Right ventricle myocardium inferior (tissue), 1 donor: ENCODE measurements at places on chromosomes 2 and 18. TPM values are rescaled to one million over a fixed set of nuclear protein-coding genes. Genes with fewer than 3 reads are reported as not detected.

DNA sequence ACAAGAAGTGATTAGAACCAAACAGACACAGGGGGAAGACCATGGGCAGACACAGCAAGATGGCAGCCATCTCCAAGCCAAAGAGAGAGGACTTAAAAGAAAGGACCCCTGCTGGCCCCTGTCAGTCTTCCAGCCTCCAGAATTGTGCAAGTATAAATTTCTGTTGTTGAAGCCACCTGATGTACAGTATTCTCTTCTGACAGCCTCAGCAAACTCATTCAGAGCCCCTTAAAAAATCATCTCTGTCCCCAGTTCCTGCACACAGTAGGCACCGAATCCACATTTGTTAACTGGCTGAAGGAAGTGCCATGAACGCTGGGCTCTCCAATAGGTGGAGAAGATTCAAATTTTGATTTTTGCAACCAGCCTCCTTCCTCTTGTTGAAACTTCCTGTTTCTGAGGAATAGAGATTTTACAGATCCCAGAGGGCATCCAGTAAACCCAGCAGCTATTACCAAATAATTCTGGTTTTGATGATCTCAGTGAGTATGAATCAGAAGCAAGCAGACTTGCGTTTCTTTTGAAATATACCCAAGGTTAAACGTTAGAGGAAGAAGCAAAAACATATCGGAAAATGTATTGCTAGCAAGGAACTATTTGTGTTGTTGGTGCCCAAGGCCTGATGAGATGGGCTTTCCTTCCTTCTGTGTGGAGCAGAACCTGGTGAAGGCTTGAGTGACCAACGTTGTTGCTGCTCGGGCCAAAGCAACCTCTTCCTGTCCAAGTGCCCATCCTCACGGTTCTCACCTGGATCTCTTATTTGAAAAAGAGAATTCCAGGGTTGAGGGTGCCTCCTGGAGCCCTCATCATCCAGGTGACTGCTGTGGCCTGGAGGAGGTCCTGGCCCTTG lies 47.7 kb upstream of the PLB1 start:
- no peak for DNase-seq

- no peak for DNase-seq
Observed at GRCh38 chr2:148989882-148990493, 48.5 kb upstream of the LYPD6B start.

DNA sequence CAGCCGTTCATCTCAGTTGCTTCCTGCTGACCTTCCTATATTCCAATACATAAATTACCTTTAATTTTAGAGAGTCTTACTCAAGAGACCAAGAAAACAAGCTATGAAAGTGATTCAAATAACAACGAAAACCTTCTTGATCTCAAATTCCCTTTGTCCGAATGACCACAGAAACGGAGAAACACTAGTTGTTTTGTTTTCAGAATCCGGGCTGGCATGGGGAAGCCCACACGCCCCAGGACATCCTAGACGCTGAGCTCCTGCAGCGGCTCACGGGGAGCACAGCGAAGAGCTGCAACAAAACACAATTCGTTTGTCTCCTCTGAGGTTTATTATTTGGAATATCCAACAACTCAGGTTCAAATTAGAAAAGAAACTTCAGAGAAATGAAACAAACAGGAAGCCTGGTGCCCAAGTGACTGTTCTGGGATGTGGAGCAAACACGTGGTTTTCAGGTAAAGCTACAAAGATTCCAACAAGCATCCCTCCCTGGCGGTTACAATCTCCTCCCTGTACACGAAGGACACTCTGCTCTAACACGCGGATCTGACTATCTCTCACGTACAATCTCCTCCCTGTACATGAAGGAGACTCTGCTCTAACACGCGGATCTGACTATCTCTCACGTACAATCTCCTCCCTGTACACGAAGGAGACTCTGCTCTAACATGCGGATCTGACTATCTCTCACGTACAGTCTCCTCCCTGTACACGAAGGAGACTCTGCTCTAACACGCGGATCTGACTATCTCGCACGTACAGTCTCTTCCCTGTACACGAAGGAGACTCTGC lies 237.5 kb downstream of the TWIST2 start:
- no peak for DNase-seq

- DNase-seq = no peak
Observed at GRCh38 chr2:204892506-204893255, 347.4 kb downstream of the PARD3B start.

GRCh38 chr2:134818321-134818720 lies 20.1 kb upstream of the ACMSD start:
- DNase-seq = no peak

DNA sequence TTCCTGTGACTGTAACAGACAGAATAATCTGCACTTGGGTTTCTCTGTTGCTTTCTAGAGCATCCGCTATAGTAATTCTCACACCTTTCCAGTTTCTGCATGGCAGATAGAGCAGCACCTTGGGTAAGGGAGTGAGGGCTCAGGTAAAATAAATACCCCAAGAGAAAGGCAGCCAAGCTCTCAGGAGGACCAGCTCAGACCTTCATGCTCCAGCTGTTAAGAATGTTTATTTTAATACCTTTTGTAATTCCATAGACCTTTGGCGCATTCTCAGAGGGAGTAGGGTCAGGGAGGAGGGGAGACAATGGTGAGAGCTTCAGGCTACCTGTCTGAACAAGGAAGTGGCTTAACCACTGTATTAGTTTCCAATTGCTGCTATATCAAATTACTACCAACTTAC lies 16.2 kb upstream of the TMEM178A start:
- DNase-seq = no peak

DNA sequence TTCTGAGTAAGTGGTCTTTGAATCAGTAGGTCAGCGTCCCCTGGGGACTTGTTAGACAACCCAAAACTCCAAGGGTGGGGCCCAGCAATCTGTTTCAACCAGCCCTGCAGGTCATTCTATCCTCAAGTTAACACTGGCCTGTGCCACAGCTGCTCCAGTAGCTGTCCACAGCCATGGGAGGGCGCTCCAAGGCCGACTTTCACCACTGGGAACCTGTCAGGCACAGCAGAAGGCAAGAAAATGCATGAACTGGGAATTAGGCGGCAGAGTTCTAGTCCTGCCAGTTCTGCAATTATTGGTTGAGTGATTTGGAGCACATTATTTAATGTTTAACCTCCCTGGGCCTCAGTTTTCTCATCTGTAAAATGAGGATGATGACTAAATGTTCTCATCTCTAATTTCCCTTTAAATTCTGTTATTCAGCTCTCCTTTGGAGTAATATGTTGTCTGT lies 17.4 kb upstream of the MRPL33 start:
- DNase-seq = peak; percentile 91

GRCh38 chr2:203002054-203002821 lies 12.4 kb upstream of the NBEAL1 start:
- no peak for DNase-seq

DNA sequence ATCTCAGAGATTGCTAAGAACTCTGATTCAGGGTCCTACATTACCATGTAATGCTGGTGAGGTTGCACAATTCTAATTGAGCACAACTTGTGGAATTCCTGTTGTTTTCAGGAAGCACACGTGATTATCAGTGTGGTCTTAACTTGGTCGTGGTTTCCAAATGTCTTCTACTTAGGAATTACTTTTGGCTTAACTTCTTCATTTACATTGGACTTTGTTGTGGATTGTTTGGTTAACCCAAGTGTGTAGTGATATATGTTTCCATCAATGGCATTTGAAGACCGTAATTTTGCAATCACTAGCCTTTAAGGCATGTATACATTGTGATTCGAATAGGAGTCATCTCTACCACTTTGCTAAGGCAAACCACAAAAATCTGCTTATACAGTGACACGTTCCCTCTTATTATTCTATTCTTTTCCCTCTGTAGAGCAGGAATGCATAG lies 373.3 kb downstream of the IRS1 start:
- no peak for DNase-seq

DNA sequence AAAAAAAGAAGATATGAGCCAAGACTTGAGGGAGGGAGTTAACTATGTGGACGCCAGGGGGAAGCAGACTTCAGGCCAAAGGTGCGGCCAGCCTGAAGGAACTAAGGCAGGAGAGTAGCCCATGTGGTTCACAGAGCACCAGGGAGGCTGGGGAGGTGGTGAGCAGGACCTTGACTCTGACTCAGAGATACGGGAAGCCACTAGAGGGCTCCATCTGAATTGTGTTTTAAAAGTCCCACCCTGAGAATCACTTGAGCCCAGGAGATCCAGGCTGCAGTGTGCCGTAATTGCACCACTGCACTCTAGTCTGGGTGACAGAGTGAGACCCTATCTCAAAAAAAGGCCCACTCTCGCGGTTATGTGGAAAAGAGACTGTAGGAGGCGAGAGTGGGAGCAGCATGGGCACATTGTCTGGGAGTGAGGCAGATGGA lies 12.3 kb downstream of the CEP192 start:
- no peak for DNase-seq

GRCh38 chr2:46653539-46653938 lies 174.2 kb downstream of the TMEM247 start:
- DNase-seq = no peak

GRCh38 chr2:157386747-157387146 lies 57.1 kb downstream of the CYTIP start:
- DNase-seq = no peak

DNA sequence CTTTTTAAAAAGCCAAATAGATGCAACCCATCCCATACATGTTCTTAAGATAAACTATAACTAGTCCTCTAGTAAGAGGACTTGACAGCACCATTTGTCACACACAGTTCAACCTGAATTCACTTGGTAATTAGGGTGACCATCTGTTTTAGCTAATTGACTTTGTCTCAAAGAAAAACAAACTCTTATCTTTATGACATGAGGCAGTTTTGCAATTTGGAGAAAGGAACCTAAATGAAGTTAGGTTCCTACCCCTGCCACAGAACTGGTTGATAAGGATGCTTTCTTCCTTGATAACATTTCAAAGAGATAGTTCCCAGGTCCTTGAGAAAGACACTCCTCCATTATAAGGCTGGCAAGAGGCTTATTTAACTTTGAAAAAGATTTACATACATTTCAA lies 57.4 kb upstream of the LRRTM1 start:
- no peak for DNase-seq

DNA sequence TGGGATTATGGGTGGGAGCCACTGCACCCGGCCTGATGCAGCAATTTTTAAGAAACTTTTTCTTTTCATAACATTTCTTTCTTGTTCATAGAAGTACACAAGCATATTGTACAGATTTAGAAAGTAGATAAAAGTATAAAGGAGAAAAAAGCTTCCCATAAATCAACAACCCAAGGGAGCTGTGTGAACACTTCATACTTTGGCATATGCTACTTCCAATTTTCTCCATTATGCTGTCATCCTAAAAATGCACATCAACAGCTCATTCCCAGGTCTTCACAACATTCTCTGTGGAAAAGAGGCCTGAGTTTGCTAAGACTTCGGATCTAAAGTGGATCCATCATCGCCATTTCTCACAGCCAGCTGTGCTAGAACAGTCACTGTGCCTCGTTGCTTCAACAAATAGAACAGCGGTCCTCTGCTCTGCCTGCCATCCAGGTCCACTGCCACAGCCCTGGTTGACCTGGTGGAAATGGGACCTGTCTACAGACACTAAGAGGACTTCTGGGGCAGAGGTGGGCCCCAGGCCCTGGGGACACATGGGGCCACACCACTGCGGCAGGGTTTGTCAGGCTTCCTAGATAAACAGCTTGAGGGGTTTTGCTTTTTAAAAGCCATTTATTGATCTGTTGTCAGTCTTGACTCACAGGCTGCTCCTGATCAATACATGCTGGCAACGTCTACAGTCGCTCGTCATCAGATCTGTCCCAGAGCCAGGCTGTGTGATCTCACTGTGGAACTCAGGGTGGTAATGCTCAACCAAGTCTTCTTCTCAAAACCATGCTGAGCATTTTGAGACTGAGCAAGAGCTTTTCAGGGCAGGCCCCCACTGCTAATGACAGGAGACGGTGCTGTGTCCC lies 72.7 kb upstream of the MGAT4A start:
- no peak for DNase-seq

DNA sequence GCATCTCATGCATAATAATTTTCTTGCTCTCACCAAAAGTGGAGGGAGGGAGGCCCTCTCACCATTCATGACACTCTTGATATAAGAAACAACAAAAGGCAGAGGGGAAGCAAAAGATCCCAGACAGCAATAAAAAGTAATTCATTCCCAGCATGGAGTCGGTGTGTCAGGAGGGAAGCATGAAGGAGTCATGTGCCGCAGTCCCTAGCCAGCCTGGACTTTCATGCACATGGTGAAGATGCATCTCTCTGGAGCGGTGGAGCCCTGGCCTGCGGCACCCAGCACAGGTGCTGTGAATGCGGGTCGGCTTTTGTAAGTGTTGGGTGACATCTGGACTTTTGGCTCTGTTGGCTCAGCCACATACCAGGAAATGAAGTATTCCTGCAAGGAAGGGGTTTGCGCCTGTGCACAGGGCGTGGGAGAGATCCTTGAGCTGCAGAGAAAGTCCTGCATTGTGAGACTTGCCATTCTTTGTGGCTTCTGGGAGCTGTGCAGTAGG lies 119.4 kb downstream of the COPS8 start:
- DNase-seq = no peak

DNA sequence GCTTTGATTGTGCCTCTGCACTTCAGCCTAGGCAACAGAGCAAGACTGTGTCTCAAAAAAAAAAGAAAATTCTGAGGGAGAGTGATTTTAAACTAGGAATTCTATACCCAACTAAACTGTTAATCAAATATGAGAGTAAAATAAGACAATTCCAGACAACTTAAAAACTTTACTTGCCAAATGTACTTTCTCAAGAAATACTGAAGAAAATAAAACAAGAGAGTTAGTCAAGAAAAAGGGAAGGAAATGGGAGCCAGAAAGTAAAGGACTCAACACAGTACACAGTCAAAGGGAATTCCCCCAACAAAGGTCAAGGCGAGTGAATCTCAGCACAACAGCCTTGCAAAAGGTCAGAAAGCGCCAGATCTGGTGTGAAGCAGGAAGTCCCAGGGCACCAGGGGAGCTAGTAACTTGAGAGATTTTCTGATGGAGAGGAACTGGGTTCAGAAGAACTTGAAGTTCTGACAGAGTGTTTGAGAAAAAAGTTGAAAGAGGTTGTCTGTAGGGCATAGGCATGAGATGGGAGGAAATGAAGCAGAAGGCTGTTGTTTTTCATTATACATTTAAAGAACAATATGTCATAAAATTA lies 22.6 kb upstream of the TBC1D8 start:
- DNase-seq = no peak

GRCh38 chr2:26534865-26535662 lies 57.1 kb upstream of the OTOF start:
- peak; percentile 35 for DNase-seq

Gene SKOR2
- total RNA-seq = not detected

Gene CIDEA
- 1.7 TPM for total RNA-seq
